Cerebellum (tissue), 4 donors: ENCODE measurements at places on chromosomes 6 and 20. TPM values are rescaled to one million over a fixed set of nuclear protein-coding genes. Genes with fewer than 3 reads are reported as not detected.

GRCh38 chr6:48766349-48766748 is 655.4 kb upstream of the PTCHD4 start:
- no peak for DNase-seq

GRCh38 chr6:135183002-135183531 is 2.0 kb downstream of the MYB start:
- DNase-seq, result no peak

GRCh38 chr20:46022411-46023147 is 6.4 kb upstream of the SLC12A5 start:
- peak; percentile 81 for DNase-seq

The CEP162 gene
- 24.3 TPM for total RNA-seq

DNA sequence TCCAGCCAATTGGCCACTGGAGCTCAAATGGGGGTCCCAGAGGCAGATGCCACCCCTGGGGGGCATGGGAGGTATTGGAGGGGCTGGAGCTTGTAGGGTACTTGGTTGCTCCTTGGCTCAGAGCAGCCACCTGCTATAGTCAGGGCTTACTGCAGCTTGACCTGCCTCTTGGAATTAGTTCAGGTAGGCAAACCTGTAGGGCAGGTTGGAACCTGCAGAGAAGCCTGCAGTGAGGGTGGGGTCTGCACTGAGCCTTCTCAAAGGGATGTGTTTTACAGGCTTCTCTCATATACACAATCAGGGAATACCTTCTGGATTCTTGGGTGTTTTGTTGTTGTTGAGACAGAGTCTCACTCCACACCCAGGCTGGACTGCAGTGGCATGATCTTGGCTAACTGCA is 94.2 kb upstream of the MYL9 start:
- no peak for DNase-seq

The IL17F gene
- total RNA-seq, result not detected
